ENCODE measurements at places on chromosomes 4 and X. TPM values are rescaled to one million over a fixed set of nuclear protein-coding genes. Genes with fewer than 3 reads are reported as not detected.

Gene RIBC1
- polyA plus RNA-seq = 0.78 TPM

Gene LIN54
- 7.7 TPM for polyA plus RNA-seq

Gene MAGEA2
- not detected for polyA plus RNA-seq

Gene GABRG1
- not detected for polyA plus RNA-seq

Gene IL15
- polyA plus RNA-seq = 8.2 TPM

Gene MAOA
- polyA plus RNA-seq = not detected

Gene ARSH
- polyA plus RNA-seq = not detected

Gene ZNF330
- polyA plus RNA-seq = 32.4 TPM

Gene HMGN5
- 1.1 TPM for polyA plus RNA-seq

Gene PDE6B
- 16.6 TPM for polyA plus RNA-seq

Gene CT45A3
- polyA plus RNA-seq = not detected

Gene TMEM35A
- not detected for polyA plus RNA-seq

Gene SASH3
- polyA plus RNA-seq = 203 TPM

Gene NDST3
- polyA plus RNA-seq = not detected

Gene SLC4A4
- polyA plus RNA-seq = not detected

Gene GIMD1
- not detected for polyA plus RNA-seq

Gene MAGED4
- polyA plus RNA-seq = 1.1 TPM

Gene SPANXN3
- not detected for polyA plus RNA-seq

Gene ARHGAP6
- polyA plus RNA-seq = 0.97 TPM

Gene DSPP
- polyA plus RNA-seq = not detected

Gene CCKAR
- not detected for polyA plus RNA-seq

Gene MTTP
- not detected for polyA plus RNA-seq

Gene NLRP2B
- not detected for polyA plus RNA-seq

Gene ALPK1
- polyA plus RNA-seq = 4.5 TPM

Gene PAGE3
- not detected for polyA plus RNA-seq

Gene PRR27
- not detected for polyA plus RNA-seq

Gene RAB9B
- 0.39 TPM for polyA plus RNA-seq

Gene ARHGAP36
- not detected for polyA plus RNA-seq

Gene MID2
- polyA plus RNA-seq = 2.4 TPM

Gene F11
- polyA plus RNA-seq = not detected

Gene OPHN1
- not detected for polyA plus RNA-seq

Gene SOWAHB
- polyA plus RNA-seq = not detected

Gene TBX22
- polyA plus RNA-seq = not detected

Gene ZNF595
- polyA plus RNA-seq = 51.0 TPM

Gene ADH7
- not detected for polyA plus RNA-seq

Gene IL1RAPL1
- not detected for polyA plus RNA-seq

Gene AMBN
- polyA plus RNA-seq = not detected

Gene MAGEA1
- not detected for polyA plus RNA-seq

Gene SYN1
- not detected for polyA plus RNA-seq

Gene CTAG1A
- polyA plus RNA-seq = not detected

Gene PLRG1
- 64.2 TPM for polyA plus RNA-seq

Gene SEPSECS
- 3.5 TPM for polyA plus RNA-seq

All from IgD-negative memory B cell (primary cell).